Choroid plexus epithelial cell (primary cell): ENCODE measurements at places on chromosomes 1 and 21.

DNA sequence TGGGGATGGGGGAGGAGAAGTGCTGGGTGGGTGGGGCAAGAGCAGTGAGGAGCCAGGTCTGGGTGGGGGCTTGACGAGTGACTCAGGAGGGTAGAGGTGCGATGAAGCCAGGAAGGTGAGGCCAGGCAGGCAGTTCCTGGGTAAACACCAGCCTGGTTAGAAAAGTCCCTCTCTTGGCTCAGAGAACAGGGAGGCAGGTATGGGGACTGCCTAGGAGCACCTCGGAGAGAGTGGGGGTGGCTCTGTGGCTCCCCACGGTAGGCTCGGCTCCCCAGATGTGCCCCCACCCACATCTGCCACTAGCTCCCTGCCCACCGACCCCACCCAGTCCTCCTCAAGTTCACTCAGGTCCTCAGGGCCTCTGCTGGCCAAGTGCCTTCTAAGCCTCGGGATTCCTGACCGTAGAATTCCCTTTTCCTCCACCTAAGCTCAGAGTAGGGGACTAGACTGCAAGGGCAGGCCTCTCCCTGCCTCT is 1.2 kb downstream of the HSPG2 start:
- no peak for DNase-seq

GRCh38 chr1:42837709-42838108 is 8.7 kb upstream of the ZNF691 start:
- DNase-seq = no peak

- DNase-seq = no peak
Measured at GRCh38 chr21:10425856-10426255, 95.5 kb upstream of the TPTE start.

- peak; percentile 87 for DNase-seq
Measured at GRCh38 chr1:162056043-162056442, 13.4 kb upstream of the NOS1AP start.

DNA sequence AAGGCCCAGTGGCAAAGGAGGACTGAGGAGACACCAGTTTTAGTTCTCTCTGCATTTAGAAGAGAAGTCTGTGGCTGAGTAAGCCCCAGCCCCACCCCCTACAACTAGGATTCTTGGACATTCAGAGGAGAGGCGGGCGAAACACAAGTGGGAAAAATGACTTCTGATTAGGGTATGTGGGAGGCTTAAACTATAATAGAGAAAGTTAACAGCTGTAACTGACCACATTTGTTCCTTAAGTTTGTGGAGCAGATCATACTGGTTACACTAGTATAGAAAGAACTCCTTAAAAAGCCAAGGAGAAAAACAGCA is 11.2 kb upstream of the TRIM33 start:
- DNase-seq = no peak

DNA sequence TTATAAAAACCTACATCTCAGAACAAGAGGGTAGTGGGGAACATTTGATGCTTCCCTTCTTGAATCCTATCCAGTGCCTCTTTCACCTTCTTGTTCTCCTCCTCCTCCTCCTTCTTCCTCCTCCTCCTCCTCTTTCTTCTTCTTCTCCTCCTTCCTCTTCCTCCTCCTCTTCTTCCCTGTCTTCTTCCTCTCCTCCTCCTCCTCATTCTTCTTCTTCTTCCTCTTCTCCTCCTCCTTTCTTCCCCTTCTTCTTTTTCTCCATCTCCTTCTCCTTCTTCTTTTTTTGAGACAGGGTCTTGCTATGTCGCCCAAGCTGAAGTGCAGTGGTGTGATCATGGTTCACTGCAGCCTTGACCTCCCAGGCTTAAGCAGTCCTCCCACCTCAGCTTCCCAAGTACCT is 31.9 kb downstream of the SLC35F3 start:
- no peak for DNase-seq

- DNase-seq = no peak
Measured at GRCh38 chr1:14565090-14565489, 33.4 kb upstream of the KAZN start.

- DNase-seq = no peak
Measured at GRCh38 chr1:55612988-55613387, 397.8 kb upstream of the USP24 start.

GRCh38 chr1:181768211-181768929 is 285.1 kb downstream of the CACNA1E start:
- DNase-seq = no peak

DNA sequence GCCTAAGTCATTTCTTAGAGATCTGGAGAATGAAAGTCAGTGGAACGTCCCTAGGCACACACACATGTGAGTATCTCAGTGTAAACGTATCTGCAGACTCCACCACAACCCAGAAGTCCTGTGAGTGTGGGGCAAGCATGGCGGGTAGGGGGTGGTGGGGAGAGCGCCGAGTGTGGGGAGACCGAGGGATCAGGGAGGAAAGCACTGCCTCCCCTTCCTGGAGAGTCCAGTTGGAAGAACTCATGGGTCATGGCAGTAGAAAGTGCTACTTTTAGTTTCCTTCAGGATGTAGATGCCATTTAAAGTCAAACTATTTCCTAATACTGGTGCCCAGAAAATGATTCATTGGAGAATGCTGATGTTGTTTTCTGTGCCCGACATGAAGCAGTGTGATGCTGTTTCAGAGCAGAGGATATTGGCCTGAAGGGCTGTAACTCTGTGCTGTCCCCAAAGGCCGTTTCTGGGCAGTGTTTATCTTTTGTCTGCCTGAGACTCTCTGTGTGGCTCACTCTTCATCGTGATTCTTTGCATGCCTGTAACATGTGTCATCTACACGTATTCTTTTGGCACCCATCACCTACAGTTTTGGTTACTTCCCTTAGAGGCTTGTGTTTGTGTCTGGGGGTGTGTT is 45.7 kb upstream of the TSPAN2 start:
- peak; percentile 67 for DNase-seq

- no peak for DNase-seq
Measured at GRCh38 chr1:3698660-3699408, 46.5 kb downstream of the TP73 start.
